D341Med (cell line): ENCODE measurements at places on chromosomes 4 and X.

DNA sequence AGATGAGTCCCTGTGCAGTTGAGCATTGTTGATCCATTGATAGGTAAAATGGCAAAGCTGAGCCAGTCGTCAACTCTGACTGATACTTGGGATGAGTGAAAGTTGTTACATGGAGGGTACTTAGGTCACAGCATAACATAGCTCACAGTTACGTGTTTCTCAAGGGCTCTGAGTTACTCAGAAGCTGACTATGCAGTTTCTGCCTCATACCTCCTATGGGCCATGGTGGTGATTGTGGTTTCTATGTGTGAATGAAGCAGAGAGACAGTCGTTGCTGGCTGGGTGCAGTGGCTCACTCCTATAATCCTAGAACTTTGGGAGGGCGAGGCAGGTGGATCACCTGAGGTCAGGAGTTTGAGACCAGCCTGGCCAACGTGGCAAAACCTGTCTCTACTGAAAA, 30.8 kb downstream of the FRMPD3 start:
- no peak for DNase-seq

- DNase-seq: no peak
These were observed 52.2 kb upstream of the SOD3 start for GRCh38 chr4:24743206-24743605.

DNA sequence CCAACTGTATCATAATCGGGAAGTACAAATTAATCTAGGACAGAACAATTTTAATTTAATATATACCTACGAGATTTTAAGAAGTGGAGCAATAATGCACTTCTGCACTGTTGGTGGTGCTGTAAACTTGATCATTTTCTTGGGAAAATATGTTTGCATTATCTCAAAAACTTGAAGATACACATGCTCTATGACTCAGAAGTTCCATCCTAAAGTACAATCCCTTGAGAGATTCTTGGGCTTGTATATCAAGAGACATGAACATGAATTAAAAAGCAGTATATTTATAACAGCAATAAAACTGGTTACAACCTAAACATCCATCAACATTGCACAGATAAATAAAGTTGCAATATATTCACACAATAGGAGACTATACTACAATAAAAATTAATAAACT, 168.8 kb downstream of the CLCN4 start:
- DNase-seq: no peak

DNA sequence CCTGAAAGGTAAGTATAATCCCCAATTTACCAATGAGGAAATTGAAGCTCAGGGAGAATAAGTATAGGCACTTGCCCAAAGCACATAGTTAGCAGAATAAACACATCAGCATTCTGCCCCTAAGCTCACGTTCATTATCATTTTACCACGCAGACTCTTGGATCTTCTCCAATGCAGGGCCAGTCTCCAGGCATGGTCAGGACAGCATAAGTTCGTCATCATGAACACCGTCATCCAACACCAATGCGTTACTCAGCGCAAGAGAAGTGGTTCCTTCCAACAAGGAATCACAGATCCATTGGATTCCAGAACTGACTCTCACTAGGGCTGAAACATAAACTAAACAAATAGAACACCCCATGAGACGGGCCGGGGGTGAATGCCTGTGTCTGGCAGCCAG, 86.5 kb upstream of the GPM6B start:
- DNase-seq: no peak

GRCh38 chrX:124518885-124519284, 172.5 kb downstream of the SH2D1A start:
- DNase-seq: no peak

DNA sequence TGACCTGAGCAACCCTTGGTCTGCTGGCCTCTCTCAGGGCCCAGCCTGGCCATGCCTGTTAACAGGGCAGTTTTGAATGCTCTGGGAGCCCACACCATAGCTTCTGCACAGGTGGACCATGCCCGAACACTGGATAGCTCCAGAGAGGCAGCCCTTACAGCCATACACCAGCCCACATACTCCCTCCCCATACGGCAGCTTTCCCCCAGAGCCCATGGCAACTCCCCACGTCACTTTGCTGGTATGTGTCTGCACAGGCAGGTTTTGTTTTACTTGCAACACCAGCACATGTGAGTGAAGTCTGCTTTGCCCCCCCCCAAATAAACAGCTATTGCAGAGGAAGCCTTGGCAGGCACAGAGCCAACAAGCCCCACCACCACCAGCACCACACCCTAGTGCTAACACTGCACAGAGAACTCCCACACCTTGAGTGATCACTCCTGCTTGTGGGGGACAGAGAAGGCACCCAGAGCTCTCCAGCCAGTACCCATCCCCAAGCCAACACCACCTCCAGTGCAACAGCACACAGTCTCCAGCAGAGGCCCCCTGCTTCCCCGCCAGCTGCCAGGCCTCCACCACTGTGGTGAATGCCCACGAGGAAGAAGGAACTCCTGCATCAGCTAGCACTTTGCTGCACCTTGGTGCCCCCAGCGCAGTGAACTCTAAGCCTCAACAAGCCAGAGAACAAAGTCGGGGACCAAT, 87.3 kb downstream of the STPG2 start:
- no peak for DNase-seq

DNA sequence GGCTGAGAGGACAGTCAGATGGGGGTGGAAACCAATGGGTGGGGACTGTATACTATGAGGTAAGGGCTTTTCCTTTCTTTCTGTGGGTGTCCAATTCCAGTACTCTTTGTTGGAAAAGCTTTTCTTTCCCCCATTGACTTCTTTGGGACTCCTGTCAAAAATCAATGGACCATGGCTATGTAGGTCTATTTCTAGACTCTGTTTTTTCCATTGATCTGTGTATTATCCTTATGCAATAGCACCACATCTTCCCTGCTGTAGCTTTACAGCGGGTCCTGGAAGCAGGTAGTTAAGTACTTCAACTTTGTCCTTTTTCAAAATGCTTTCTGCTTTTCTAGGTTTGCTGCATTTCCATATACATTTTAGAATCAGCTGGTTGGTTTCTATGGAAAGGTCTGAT, 11.8 kb upstream of the CPLX1 start:
- DNase-seq: no peak

DNA sequence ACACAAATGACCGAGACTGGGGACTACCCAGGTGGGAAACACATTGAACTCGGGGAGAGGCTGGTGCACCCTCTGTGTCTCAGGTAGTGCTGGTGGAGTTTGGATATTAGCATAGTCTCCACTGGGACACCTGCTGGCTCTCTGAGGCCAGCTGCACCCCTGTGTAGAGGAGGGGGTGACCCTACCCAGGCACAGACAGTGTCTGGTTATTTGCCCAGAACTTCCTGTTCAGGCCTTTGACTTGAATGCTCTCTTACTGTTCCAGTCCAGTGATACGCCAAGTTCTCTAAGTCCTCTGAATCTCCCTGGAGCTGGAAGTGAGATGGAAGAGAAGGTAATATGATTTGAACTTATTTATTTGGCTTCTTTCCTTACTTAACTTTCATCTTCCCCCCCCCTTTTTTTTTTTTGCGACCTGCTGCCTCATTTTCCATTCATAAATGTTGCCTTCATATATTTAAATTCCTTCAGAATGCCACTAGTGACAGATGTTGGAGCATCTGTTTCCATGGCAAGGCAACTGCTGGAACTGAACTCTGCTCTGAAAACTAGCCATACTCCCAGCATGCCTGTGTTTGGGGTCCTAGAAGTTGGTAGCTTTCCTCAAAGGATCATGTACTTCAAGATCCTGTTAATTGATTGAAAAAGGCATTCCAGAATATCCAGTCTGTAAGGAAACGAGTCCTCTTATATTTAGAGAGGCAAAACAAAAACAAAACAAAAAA, 76.7 kb downstream of the AASDH start:
- no peak for DNase-seq

DNA sequence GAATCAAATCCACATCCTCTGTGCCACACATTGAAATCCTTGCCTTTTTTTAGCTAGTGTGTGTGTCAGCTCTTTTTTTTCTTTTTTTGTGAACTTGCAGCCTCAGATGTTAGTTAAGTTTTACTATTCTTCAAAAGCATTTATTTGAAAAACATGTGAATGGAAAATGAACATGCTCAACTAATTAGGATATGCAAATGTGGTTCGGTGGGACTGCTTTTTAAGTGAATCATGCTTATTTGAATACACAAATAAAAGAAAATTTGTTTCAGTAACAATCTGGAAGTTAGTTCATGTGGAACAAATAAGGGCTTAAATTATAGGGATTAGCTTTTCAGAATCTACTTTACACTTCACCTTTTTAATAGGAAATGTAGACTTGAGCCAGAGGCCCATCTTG, 751.5 kb upstream of the FAM241A start:
- no peak for DNase-seq

- no peak for DNase-seq
These were observed 133.7 kb downstream of the DCLK2 start for GRCh38 chr4:150211799-150212445.

DNA sequence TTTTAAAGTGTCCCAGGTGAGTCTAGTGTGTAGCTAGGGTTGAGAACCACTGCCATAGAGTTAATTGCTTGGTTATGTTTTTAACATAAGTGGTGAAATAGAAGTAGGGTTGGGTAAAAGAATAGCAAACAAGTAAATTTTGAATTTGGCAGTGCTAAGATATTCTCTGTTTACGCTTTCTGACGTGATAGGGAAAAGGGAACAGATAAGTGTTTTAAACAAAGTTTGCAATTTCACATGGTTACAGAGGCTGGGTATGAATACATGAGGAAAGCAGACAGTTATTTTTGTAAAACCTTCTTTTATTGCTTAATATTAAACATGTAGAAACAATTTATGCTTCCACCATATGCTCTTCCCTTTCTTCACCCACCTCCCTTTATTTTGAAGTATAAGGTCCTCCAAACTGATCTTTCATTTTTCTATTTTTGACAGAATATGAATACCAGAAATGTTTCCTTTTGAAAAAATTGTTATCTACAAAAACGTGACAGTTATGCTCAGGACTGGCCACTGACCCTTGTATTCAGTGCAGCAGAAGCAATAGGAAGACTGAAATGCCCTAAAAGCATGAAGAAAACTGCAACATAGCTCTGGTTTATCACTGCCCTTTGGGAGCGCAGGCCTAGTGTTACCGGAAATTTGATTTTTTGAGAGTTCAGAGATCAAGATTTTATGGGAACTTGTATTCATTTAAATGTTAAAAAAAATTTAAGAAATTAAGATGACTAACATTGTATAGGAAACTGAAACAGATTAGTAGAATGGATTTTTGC, 214.4 kb upstream of the ARSJ start:
- no peak for DNase-seq

DNA sequence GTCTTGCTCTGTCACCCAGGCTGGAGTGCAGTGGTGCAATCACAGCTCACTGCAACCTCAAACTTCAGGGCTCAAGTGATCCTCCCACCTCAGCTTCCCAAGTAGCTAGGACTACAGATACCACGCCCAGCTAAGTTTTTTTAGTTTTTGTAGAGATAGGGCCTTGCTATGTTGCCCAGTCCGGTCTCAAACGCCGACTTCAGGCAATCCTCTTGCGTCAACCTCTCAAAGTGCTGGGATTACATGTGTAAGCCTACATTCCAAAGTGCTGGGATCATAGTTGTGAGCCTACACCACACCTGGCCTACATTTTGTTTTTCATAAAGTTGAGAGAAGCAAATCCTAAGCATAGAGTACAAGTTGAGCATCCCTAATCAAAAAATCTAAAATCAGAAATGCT, 42.2 kb downstream of the SMARCA5 start:
- no peak for DNase-seq

DNA sequence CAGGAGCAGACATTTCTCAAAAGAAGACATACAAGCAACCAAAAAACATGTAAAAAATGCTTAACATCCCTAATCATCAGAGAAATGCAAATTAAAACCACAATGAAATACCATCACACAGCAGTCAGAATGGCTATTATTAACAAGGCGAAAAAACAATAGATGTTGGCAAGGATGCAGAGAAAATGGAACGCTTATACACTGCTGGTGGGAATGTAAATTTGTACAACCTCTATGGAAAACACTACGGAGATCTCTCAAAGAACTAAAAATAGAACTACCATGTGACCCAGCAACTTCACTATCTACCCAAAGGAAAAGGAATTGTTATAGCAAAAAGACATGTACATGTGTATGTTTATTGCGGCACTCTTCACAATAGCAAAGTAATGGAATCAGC, 71.5 kb downstream of the PPP4R3C start:
- no peak for DNase-seq
